ENCODE measurements at places on chromosomes 7 and 10. TPM values are rescaled to one million over a fixed set of nuclear protein-coding genes. Genes with fewer than 3 reads are reported as not detected.

The COBL gene
- polyA plus RNA-seq: 30.5 TPM

DNA sequence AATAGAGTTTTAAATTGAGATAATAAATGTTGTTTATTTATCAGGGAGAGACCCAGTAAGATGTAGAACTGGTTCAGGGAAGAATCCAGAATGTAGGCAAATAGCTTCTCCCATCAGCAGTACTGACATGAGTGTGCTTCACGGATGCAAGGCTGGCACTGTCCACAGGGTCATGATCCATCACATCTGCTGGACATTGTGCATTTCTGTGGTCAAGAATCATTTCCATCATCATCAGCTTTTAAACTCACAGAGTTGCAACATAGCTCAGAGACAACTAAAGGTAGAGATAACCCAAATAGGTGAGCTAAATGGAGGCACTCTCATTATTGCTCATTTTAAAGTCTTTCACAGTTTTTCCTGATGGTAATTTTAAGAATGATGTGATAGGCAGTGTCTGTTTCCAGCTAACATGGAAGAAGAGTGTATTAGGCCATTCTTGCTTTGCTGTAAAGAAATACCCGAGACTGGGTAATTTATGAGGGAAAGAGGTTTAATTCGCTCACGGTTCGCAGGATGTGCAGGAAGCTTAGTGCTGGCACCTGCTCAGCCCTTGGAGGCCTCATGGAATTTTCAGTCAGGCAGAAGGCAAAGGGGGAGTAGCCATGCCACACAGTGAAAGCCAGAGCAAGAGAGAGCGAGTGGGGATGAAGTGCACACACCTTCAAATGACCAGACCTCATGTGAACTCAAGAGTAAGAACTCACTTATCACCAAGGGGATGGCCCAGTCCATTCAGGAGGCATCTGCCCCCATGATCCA lies 80.8 kb downstream of the INPP5A start:
- no peak for DNase-seq

DNA sequence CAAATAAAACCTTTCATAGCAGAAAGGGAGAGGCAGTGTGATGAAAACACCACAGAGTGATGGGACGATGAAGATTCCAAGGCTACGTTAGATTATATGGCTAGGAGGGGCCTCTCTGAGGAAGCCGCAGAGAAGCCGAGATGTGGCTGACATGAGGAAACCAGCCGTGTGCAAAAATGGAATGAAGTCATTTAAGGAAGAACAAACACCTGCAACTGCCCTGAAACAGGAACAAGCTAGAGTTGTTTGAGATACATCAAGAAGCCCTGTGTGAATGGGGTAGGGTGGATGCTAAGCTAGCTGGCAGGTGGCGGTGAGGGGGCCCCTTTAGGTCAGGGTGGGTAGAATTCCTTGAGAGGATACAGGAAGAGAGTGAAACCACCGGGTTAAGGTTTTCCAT lies 129.5 kb downstream of the KLF6 start:
- DNase-seq: no peak

DNA sequence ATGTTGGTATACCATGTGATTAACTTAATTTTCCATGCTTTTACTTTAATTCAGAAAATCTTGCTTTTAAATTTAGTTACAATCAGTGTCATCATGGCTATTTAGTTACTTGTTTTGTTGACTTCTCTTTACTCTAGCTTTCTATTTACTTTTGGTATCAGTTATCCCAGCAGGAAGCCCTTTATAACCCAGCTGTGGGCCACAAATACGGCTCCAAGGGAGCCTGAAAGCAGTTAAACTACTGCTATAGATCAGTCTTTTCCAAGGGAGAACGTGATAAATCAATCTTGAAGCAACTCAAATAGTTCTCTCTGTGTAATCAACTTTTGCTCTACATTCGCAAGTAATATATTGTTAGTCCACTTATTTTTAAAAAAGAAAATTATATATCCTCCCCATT lies 287.4 kb downstream of the CACNA2D1 start:
- no peak for DNase-seq

DNA sequence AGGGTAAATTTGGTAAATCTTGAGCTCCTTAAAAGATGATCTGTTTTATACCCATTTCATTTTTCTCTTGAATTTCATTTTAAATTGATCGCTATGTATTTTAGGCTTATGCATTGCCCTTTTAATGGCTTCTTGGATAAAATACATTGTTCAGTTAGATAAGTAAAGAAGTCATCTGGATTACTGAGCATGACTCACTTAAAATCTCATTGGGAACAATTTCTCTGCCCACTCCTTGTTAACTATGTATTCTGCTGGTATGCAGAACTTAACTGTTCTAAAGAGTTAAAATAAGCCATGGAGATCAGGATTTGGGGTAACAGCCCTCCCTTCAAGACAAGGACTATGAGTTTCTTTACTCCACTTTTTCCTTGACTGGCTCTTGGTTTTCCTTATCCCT lies 134.2 kb downstream of the SND1 start:
- no peak for DNase-seq

DNA sequence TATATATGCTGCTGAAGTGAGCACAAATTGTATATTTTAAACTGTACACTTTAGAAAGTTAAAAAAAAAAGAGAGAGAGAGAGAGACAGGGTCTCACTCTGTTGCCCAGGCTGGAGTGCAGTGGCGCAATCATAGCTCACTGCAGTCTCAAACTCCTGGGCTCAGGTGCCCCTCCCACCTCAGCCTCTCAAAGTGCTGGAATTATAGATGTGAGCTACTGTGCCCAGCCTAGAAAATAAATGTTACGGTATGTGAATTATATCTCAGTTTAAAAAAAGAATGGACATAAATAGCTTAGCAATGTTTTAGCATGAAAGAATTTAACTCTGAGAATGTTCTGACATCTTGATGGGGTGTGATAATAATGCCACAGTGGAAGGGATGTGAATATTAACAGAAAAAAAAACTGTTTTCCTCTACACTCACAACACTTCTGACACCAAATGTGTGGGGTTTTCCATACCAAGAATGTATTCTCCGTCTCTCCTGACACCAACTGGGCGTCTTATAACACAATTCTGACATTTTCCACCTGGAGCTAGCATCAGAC lies 162.1 kb downstream of the PLCE1 start:
- no peak for DNase-seq

The PNLIPRP3 gene
- not detected for polyA plus RNA-seq

The PLA2G12B gene
- 54.3 TPM for polyA plus RNA-seq

GRCh38 chr7:75579899-75580298 lies 87.8 kb downstream of the SPDYE5 start:
- no peak for DNase-seq

- DNase-seq: no peak
Measured at GRCh38 chr10:89393898-89394297, 1.5 kb downstream of the IFIT1 start.

- peak; percentile 13 for DNase-seq
Measured at GRCh38 chr7:77570330-77571011, 33.4 kb downstream of the PTPN12 start.

DNA sequence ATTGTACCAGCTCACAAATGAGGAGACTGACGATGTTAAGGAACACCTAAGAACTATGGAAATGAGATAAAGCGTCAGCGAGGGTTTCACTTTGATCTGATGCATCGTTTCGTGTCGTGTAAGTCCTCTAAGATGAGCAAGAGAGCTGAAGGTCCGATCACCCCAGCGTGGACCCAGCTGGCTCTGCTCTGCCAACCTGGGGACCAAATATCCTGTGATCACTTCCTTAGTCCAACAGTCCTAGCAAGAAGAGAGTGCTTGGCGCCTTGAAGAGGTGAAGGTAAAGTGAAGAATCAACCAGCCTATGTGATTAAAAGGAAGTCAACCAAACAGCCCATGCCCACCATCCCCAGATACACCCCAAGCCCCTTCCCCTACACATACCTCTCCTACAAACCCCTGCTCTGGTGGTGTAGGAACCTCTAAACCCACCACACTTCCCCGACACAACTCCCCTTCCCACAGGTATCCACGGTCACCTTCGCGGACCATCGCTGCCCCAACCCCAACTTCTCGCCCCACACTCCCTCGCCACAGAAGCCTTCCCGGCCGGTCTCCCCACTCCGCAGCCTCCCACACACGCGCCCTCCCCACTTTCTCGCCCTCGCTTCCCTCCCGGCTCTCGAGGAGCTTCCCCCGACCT lies 722 bp downstream of the UPF2 start:
- DNase-seq: peak; percentile 60

- DNase-seq: no peak
Measured at GRCh38 chr10:50387007-50387731, 135.9 kb upstream of the ASAH2 start.

GRCh38 chr7:36514289-36515243 lies 124.9 kb downstream of the ANLN start:
- DNase-seq: no peak

DNA sequence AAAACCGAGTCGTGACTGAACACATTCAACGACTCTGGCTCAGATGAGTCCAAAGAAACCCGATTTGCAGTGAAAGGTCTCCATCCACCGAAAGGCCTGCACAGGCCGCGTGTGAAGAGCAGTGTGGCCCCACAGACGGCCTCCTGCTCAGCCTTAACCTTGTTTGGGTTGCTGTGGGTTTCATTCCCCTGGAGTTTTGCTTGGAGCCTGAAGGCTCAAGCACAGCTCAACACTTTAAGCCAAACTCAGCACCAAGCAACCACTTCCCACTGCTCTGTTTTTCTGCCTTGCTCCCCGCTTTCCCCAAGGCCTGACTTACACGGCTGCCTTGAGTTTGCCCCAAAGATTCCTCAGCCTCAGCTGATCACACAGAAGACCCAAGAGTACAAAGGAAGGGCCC lies 398.2 kb upstream of the NFE2L3 start:
- DNase-seq: no peak

GRCh38 chr10:92082583-92083280 lies 159.2 kb downstream of the BTAF1 start:
- no peak for DNase-seq

Data from large intestine (tissue), 12 donors.